ENCODE measurements at places on chromosomes 16 and 17. TPM values are rescaled to one million over a fixed set of nuclear protein-coding genes. Genes with fewer than 3 reads are reported as not detected.

DNA sequence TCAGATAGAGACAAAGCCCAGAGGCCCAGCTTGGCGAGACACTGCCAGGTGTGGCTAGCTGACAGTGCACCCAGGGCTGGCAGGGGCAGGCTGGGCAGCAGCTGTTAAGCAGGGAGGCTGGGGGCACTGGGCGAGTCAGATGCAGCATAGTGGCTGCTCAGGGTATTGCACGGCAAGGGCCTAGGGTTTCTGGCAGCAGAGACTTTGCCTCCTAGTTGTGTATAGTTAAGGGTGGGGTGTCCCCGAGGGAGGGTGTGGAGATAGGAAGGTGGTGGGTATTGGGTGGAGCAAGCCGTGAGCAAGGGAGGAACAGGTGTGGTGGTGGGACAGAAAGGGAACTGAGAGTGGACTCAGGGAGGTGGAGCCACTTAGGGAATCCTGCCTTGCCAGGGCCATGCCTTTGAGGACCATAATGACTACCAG, 66.0 kb downstream of the SMPD3 start:
- ATAC-seq: no peak

GRCh38 chr17:4938688-4939545, 929 bp downstream of the SLC25A11 start:
- ATAC-seq: no peak

DNA sequence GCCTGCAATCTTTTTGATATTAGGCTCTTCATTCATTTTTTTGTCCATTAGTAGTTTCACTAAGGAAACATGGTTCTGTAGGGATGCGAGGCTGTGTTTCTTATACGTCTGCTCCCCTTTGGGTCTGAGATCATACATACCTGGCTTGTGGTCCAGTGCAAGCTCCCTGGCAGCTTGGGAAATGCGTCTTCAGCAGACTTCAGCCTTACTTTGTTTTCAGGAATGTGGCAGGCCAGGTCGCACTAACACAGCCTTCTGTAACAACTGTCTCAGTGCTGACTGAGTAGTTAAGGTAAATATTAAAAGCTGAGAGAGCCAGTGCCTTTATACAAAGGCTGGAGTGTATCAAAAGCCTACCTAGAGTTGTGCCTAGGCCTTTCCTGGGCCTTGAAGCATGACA, 970.5 kb upstream of the EEF2KMT start:
- no peak for ATAC-seq

DNA sequence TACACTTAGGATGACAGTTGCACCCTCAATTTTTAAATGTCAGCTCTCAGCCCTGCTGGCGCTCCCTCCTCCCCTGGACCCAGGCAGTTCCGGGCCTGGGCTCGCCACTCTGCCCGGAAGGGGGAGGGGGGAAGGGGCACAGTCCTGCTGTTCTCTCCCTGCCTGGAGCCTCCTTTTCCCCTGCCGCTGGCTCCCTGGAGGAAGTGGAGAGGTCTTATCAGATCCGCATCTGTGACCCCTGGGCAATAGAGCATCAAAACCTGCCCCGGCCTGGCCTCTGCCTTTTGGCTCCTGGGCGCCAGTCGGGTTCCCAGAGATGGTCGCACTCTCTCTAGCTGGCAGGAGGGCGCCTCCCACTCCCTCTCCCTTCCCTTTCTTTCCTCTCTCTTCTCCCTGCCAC, 149.3 kb downstream of the IRF8 start:
- no peak for ATAC-seq

GRCh38 chr17:44829523-44830358, at the start of gene GJC1:
Gene GJC1 (minus strand): TSS chr17:44830287. CDS start chr17:44805817, 24,470 bp downstream.
- ATAC-seq: peak; percentile 75

- no peak for ATAC-seq
Observed at GRCh38 chr17:15265131-15265530, at the start of gene PMP22. Gene PMP22 (minus strand): TSS chr17:15265326. CDS start chr17:15260727, 4,599 bp downstream.

GRCh38 chr17:54418467-54418866, 482.2 kb upstream of the TOM1L1 start:
- no peak for ATAC-seq

GRCh38 chr16:17983847-17984639, 352.5 kb downstream of the NPIPA8 start:
- ATAC-seq: peak; percentile 31

GRCh38 chr16:72050769-72051464, 3.4 kb upstream of the HP start:
- peak; percentile 34 for ATAC-seq

- no peak for ATAC-seq
Observed at GRCh38 chr17:65023791-65024190, 32.7 kb downstream of the GNA13 start.

DNA sequence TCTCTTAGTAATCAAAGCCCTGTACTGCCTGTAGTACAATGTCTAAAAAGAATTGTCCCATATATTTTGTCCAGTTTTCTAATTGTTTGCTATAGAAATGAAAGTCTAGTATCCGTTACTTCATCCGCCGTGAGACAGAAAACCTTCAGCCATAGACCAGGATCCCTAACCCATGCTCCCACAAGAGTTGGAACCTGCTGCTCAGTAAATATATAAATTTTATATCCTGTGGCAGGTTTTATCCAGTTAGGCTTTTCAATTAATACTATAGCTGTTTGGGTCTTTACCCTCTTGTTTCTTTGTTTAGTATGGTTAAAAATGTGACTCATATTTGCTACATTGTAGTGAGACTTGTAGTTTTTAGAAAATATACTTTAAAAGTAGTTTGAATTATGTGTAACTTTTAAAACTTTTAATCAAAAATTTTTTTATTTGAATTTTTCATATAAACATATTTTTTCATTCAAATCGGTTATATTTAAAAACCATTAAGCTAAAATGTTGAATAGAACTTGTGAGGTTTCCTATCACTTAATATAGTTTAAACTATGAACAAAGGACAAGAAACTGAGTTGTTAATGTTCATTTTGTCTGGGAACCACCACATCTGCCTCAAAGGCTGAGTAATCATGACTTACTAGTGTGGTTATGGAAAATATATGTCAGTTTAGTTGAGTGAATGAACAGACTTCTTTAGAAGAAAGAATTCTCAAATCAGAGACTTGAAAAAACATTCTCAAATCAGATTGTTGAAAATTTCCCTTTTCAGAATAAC, 54.8 kb downstream of the VMP1 start:
- ATAC-seq: no peak

DNA sequence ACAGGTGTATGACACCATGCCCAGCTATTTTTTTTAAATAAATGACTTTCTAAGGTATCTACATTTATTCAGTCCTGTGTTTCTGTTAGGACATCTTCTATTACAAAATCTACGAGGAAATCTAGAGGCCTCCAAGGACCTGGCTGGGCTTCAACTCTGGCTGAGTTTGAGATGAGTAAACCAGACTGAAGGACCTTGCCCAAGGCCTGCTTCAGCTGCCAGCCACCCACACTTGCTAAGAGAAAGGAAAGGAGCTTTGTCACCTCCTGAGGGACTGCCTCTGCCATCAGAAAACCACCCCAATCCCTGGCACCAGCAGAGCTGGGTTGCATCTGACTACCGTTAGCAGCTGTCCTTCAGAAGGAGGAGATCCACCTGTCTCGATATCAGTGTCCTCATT, 1.3 kb upstream of the MYO1D start:
- ATAC-seq: no peak

DNA sequence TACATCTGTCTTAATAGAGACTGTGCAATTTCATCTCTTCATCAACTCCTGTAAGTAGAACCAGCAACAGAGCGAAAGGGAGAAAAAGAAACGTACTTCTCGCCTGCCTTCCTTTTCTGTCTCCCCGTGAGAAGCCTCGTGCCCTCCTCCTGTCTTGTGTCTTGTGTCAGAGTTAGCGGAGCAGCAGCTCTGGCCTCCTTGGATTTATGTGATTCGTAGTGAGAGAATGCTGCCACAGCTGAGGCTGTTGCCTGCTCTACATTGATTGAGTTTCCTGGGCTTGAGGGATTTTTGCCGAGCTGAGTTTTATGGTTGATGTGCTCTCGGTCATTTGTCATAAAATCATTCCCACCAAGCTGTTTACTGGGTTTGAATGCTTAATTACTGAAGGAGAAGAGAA, 579.1 kb upstream of the RBFOX1 start:
- ATAC-seq: no peak

DNA sequence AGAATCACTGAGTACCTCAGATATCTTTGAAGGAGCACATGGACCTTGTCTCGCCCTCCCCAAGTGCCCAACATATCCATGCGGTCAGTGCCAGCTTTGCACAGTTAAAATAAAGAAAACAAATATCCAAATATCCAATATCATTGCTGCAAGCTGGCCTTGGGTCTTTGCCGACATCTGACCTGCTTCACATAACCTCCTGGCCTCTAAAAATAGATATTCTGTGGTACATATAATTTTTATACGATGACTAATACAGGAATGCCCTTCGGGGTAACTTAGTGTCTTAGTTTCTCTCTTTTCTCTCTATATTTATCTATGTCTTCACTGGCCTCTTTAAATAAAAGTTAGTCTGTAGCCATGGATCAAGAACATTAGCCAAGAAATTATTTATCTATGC, 67.8 kb downstream of the MAF start:
- no peak for ATAC-seq

- ATAC-seq: no peak
Observed at GRCh38 chr16:3873482-3874173, 6.9 kb downstream of the CREBBP start.

- ATAC-seq: peak; percentile 26
Observed at GRCh38 chr16:69712914-69713581, 13.3 kb downstream of the NQO1 start.

GRCh38 chr16:75644240-75645012, 3.0 kb downstream of the KARS1 start:
- no peak for ATAC-seq

DNA sequence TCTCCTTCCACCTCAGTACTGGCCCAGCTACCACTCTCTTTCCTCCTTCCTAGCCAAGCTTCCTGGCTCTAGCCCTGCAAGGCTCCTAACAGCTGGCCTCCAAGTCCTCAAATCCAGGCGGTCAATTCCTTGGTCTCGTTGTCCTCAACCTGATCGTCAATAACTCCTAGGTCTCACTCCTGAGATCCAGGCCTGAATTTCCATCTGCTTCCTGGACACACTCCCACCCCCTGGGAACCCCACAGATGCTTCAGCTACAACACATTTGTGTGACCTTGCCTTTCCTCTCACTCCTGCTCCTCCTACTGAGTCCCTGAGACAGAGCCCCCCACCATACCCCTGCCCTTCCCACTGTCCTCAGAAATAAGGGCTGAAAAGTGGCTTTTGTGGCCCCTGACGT, 2.3 kb downstream of the ENKD1 start:
- no peak for ATAC-seq

DNA sequence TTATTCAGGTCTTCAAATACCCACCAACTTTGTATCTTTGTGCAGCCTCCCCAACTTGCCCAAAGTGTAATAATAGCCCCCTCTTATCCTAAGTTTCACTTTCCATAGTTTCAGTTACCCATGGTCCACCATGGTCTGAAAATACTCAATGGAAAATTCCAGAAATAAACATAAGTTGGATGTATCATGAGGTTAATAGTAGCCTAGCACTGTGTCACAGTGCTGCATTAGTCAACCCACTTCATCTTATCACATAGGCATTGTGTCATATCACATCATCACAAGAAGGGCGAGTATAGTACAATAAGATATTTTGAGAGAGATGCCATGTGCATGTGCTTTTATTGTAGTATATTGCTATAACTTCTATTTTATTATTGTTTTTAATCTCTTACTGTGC, 21.9 kb downstream of the OMG start:
- ATAC-seq: no peak

DNA sequence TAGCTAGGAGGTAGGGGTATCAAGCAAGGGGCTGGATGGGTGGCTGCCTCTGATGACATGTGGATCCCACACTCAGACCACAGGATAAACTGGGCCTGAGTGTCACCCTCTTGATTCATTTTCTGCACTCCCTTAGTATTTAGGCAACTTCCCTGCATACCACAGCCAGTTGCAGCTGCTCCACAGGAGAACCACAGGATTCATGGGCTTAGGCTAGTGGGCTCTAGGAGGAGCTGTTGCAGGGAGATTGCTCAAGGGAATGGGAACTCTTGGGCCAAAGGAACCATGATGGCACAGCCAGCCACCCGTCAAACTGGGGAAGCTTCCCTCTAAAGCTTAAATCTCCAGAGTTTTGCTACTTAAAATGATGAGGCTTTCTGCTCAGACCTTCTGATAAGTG, 269.7 kb upstream of the ASIC2 start:
- no peak for ATAC-seq

DNA sequence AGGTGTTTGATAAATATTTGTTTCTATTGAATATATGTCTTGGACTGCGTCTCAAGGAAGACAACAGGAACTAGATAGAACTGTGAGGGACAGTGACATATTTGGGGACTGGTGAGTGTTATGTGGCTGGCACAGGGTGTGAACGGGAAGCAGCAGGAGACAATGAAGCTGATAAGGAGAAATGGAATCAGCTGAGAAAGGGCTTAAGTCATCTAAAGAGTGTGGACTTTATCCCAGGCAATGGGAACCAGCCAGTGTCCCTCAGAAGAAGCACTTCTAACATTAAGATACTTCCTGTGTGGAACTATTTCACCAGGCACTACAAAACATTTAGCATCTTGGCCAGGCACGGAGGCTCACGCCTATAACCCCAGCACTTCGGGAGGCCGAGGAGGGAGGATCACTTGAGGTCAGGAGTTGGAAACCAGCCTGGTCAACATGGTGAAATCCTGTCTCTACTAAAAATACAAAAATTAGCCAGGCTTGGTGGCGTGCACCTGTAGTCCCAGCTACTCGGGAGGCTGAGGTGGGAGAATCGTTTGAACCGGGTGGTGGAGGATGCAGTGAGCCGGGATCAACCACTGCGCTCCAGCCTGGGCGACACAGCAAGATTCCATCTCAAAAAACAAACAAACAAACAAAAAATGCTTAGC, 41.2 kb downstream of the ARHGAP17 start:
- ATAC-seq: no peak

- no peak for ATAC-seq
Observed at GRCh38 chr16:9050102-9050830, 41.2 kb upstream of the HAPSTR1 start.

- no peak for ATAC-seq
Observed at GRCh38 chr16:74726716-74727115, 26.1 kb upstream of the MLKL start.

DNA sequence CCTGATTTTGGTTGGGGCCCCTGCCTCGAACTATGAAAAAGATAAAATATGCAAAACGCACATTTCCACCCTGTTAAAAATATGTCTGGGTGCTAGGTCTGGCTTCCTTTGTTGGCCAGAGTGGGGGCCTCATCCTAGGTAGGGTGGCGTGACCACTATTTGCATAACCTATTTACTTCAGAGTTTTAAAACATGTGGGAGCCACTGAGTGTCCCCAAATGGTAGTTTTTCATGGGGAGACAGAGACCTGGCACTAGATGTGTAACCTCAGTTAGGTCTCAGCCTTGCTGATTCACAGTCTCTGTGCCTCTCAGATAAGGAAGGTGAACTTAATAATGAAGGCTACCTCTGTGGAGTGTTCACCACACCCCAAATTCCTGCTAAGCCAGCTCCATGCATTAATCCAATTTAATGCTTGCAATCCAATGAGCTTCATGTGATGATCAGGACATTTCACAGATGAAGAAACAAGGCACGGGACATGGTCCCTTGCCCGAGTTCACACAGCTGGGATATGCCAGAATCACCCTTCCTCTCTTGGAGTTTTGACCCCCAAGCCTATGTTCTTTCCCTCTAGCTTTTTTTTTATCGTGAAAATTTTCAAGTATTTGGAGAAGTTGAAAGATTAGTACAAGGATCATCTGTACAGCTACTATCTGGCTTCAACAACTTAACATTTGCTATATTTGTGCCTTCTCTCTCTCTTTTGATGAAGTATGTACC, 103.4 kb downstream of the IRF8 start:
- no peak for ATAC-seq

The MYH8 gene
- not detected for total RNA-seq

The QRICH2 gene
- 2.7 TPM for total RNA-seq

The GJD3 gene
- not detected for total RNA-seq

The CDH5 gene
- 50.1 TPM for total RNA-seq

The KRTAP4-11 gene
- total RNA-seq: not detected

The MLLT6 gene
- 78.8 TPM for total RNA-seq

The CACNA1H gene
- total RNA-seq: 330 TPM
